ENCODE measurements at places on chromosomes 3 and 15.

DNA sequence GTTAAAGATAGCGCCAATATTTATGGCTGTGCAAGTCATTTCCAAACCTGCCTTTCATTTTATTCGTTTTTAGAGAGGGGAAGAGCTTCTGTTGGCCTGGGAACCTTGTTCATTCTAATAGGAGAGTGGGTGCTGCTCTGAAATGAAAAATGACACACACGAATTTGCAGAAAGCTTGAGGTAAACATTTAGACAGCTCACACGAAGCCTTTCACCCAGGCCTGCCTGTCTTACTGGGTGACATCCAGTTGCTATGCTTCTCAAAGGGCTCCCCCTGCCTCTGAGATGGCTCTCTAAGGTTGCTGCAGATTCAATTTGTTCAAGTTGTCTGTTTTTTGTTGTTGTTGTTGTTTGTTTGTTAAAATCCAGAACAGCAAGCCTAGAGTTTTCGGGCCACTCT lies 18.2 kb downstream of the PEX5L start:
- no peak for DNase-seq

DNA sequence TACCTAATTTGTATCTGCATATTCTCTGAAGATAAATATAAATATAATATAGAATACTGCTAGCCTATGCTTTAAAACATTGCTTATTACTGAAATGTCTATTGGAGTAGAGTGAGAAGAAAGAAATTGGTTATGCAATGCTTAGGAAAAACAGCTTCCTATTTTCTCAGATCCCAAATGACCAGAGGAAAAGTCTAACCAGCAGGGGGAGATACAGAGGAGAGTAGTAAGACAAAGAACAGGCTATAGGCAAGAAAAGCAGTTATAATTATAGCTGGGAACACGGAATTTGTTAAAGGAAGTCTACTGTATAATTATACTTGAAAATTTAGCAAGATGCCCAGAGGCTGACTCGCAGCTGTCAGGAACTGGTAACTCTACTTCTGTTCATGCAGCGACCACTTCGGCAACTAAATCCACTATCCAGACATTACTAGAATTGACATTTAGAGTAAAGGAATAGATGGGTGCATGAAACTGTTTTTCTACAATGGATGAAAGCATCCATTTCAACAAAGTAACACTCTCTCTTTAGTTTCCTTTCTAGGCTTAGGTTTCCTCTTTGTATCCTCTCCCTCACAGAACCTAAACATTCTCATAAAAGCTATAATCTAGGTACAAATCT lies 97.2 kb downstream of the TBC1D5 start:
- DNase-seq: peak; percentile 75

DNA sequence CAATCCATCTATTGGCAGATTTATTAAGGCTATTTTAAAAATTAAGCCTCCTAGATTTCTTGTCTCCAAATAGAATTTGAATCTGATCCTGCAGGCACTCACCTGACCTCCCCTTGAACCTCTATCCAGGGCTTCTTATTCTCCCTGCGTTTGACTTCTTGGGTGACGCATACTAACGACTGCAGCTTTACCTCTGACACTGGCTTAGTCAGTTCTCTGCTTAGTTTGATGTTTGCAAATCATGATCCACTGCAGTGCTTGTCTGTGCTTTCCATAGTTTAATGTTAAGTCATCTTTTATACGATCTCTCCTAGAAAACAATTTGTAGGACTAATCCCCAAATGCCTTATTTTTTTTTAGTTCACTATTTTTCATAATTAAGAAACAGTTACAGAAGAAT lies 233.1 kb downstream of the ROBO1 start:
- DNase-seq: no peak

DNA sequence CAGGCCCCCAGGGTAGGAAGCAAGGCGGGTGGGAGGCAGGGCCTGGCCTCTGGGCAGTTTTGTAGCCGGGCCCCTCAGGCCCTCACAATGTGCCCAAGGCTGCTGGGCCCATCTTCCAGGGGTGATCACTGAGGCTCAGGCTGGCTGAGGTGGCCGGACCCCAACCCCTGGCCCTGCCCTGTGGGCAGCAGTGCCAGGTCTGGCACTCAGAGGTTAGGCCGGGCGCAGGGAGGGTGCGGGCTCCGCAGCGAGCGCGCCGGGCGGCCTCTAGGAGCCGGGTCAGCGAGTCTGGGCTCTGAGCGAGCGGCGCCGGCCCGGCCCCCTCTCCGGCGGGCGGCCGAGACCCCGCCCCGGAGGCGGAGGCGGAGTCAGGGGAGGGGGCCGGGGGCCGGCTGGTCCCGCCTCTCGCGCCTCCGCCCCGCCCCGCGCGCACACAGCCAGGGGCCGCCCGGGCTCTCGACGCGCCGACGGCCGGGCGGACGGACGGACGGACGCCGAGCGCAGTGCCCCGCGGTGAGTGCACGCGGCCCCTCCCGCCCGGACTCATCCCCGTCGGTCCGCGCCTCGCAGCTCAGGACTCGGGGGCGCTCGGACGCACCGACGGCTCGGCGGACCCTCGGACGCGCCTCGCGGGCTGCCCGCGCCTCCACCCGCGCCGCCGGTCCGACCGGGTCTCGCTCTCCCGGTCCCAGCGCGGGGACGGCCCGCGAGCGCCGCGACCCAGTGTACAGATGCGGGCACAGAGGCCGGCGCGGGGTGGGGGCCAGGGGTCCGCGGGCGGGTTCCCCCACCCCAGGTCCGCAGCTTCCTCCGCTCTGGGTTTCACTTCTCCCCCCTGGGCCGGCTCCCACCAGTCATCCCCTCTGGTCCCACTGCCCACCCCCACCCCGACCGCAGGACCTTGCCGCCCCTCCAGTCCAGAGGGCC lies at the start of gene FBLN2:
Gene FBLN2 (plus strand): TSS at position 430 of the 927 bp plus-strand sequence. CDS start 21,231 bp downstream, outside the sequence.
- DNase-seq: peak; percentile 83

GRCh38 chr15:31852933-31853799 lies 177.1 kb upstream of the CHRNA7 start:
- no peak for DNase-seq

DNA sequence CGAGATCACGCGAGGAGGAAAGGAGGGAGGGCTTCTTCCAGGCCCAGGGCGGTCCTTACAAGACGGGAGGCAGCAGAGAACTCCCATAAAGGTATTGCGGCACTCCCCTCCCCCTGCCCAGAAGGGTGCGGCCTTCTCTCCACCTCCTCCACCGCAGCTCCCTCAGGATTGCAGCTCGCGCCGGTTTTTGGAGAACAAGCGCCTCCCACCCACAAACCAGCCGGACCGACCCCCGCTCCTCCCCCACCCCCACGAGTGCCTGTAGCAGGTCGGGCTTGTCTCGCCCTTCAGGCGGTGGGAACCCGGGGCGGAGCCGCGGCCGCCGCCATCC lies 1.1 kb upstream of the SETD5 start:
- DNase-seq: peak; percentile 97

DNA sequence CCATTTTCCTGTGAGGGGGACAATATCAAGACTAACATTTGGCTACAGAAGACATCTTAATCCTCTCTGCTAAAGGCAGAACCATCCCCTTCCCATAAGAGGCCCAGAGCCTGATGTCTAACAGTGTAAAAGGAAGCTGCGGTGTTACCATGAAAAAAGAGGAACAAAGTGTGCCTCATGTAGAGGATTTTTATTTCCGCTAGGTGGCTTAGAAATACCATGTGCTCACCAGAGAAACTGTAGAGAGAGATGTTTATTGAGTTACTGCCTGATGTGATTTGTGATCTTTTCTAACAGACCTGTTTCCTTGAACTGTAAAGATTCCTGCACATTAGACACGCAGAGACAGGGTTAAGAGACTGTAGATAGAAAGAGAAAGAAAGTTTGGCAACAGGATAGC lies 22.0 kb downstream of the OR5H15 start:
- peak; percentile 8 for DNase-seq

DNA sequence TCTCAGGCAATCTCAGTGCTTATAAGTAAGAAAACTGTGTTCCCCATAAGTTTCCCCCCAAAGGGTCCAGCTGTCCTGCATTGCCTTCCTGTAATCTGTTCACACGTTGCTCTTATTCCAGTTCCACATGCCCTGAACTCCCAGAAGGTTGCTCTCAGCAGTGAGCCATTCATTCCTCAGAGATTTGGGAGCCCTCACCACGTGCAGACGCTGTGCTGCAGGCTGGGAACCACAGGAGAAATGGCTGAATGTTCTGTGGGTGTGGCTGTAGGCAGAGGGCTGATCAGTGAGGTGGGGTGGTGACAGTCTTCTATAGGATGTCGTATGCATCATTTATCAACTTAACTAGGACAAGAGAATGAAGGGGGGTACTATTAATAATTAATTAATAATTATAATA lies 3.3 kb upstream of the THSD4 start:
- DNase-seq: no peak

GRCh38 chr3:112640930-112641801 lies at the start of gene CCDC80:
TSS of gene CCDC80 (minus strand) at chr3:112641143. CDS start at chr3:112639905, 1,238 bp downstream.
- peak; percentile 63 for DNase-seq

- DNase-seq: no peak
Measured at GRCh38 chr15:80179025-80179759, 26.4 kb downstream of the FAH start.

DNA sequence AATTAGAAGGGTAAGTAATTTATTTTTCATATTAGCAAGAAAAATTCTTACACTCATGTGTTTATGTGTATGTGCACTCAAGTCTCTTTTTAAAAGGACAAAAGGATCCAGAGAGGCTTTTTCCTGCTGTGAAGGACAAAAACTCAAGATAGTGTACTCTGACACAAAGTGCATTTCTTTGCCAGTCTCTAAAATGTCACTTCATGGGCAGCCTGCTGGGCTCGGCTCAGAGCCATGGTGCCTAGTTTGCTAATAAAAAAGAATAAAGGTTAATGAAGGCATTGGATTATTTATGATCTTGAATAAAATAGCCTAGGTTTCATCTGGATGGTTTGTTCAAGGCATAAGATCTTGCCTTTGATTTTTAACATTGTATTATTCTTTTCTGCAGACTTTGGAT lies 989.0 kb downstream of the TBL1XR1 start:
- no peak for DNase-seq

- no peak for DNase-seq
Measured at GRCh38 chr3:67006460-67006859, 8.4 kb downstream of the KBTBD8 start.

- no peak for DNase-seq
Measured at GRCh38 chr3:46900356-46900755, 22.8 kb downstream of the PTH1R start.

- DNase-seq: no peak
Measured at GRCh38 chr15:71083349-71083748, 31.9 kb upstream of the THSD4 start.

DNA sequence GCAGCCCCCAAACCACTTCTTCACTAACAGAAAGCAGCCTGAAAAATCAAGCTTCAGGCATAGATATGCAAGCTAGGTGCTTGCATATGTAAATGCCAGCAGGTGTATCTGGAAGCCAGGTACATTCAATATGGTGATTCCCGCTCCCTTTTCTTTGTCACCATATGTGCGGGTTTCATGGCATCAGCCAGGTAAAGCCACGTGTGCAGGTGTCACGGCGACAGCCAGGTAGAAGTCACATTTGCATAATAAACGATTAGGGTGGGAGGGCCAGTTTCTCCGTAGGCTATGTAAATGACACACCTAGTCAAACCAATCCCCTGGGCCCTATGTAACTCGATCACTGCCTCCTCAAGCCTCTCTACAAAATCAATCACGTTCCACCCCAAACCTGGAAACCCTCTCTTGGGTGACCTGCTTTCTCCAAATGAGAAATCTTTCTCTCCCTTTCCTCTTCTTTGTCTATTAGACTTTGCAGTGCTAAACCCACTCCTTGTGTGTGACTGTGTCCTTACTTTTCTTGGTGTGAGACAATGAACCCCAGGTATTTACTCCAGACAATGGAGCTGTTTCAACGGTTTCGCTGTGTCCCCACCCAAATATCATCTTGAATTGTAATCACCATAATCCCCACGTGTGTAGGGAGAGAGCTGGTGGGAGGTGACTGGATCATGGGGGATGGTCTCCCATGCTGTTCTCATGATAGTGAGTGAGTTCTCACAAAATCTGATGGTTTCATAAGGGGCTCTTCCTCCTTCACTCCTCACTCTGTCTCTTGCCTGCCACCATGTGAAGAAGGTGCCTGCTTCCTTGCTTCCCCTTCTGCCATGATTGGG lies 44.6 kb downstream of the ONECUT1 start:
- DNase-seq: no peak

DNA sequence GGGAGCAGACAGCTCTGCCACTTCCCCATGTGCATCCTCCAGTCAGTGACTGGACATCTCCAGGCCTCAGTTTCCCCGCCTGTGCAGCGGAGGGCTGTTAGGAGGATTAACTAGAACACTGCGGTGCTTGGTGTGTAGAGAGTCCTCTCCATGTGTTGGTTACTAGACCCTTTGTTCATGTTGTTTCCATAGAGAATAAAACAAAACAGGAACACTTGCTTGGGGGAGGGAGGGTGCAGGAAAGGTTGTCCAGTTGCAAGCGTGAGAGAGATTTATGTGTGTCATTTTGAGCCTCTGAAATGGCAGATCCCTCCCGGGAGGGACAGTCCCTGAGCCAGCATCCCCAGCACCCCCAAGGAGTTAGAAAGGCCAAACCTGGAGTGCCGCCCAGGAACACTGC lies 184.0 kb upstream of the LYSMD4 start:
- DNase-seq: no peak

DNA sequence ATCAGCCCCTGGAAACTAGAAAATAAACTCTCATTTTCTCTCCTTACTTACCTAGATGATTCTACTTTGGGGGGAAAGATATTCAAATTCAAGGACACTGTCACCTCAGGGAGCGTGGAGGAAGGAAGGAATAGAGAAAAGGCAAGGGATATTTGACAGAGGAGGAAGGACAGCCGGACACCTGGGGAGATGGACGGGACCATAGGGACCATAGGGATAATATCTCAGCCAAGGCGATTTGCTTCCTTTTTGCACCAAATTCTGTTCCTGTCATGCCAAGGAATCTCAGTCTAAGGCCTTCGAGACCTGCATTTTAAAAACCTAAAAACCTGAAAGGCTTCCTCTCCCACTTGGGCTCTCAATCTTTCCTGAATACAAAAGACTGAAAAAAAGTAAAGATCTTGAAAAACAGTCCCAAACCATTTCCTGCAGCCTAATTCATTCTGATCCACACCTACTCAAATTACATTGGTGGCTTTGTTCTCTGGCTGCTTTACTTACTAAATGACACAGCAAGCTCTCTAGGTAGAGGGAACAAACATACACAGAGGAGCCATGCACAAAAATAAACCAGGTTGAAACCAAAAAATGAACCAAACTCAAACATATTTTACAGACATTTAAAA lies 73.9 kb upstream of the SLC24A5 start:
- DNase-seq: no peak

DNA sequence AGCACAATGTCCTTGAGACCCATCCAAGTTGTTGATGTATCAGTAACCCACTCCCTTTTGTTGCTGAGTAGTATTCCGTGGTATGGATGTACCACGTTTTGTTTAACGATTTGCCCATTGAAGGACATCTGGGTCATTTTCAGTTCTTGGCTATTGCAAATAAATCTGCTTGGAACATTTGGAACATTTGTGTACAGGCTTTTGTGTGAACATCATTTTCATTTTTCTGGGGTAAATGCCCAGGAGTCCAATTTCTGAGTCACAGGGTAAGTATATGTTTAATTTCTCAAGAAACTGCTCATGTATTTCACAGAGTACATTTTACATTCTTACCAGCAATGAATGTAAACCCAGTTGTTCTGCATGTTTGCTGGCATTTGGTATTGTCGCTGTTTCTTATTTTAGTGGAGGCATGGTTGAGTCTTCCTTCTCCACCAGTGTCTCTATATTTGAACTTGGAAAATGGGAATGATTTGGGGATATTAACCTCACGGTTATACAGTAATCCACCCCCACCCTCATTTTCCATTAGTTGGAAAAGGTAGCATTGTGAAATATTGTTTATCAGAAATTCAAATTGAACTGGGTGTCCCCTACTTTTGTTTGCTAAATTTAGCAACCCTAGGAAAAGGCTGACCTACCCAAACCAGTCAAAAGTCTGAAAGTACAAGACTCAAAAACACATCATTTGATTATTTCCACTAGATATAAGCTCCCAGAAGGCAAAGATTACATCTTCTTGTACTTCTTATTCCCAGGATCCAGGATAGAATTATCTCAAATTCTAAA lies 30.8 kb downstream of the POMGNT2 start:
- no peak for DNase-seq

Data from hepatocyte (in vitro differentiated cells).